ENCODE measurements at places on chromosomes 1 and 21.

DNA sequence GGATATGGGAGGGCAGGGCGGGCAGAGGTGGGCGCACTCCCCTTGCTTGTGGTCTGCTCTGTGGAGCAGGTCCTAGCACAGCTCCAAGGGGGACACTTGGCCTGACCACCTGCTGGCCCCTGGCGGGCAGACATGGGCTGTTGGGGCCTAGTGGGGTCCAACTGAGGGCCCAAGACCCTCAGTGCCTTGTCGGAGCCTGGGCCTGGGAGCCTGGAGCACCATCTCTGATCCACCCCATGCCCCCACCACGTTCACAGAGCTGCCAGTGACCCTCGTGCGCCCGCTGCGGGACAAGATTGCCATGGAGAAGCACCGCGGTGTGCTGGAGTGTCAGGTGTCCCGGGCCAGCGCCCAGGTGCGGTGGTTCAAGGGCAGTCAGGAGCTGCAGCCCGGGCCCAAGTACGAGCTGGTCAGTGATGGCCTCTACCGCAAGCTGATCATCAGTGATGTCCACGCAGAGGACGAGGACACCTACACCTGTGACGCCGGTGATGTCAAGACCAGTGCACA is 70.6 kb downstream of the OBSCN start:
- DNase-seq, result no peak

GRCh38 chr1:53592521-53592982 is 133.4 kb downstream of the DMRTB1 start:
- no peak for DNase-seq

- DNase-seq, result no peak
Observed at GRCh38 chr1:222181191-222181590, 366.7 kb downstream of the HHIPL2 start.

- peak; percentile 71 for DNase-seq
Observed at GRCh38 chr1:70071601-70072000, 133.8 kb downstream of the LRRC40 start.

DNA sequence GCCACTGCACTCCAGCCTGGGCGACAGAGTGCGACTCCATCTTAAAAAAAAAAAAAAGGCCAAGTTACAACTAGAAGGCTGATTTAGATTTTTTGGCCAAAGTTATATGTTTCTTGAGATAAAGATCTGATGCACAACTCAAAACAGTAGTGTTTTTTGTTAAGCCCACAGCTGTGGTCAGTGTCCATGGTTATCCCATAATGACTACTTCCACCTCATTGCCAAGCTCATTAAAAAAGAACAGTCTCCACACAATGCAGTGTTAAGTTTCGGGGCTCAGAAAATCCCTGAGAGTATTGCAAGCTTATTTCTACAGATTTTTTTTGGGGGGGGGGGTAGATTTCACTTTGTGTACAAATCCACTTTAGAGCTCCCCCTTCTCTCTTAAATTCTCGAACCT is 120.5 kb downstream of the RUNX1 start:
- DNase-seq, result no peak

- DNase-seq, result no peak
Observed at GRCh38 chr1:239044829-239045228, 341.5 kb upstream of the CHRM3 start.

- DNase-seq, result no peak
Observed at GRCh38 chr1:201594575-201595245, 55.8 kb downstream of the NAV1 start.

DNA sequence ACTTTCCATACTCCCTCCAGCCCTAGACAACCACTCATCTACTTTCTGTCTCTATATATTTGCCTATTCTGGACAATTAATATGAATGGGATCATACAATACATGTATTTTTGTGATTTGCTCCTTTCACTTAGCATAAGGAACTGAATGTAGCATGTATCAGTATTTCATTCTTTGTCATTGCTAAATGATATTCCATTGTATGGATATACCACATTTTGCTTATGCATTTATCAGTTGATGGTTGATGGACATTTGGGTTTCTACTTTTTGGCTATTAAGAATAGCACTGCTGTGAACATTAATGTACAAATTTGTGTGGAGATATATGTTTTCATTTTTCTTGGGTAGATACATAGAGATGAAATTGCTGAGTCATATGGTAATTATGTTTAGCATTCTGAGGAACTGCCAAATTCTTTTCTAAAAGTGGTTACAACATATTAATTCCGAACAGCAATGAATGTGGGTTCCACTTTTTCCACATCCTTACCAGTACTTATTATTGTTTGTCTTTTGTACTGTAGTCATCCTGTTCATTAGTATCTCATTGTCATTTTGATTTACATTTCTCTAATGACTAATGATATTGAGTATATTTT is 121.0 kb downstream of the LRRC40 start:
- no peak for DNase-seq

- DNase-seq, result no peak
Observed at GRCh38 chr1:192265516-192266173, 51.1 kb upstream of the RGS21 start.

DNA sequence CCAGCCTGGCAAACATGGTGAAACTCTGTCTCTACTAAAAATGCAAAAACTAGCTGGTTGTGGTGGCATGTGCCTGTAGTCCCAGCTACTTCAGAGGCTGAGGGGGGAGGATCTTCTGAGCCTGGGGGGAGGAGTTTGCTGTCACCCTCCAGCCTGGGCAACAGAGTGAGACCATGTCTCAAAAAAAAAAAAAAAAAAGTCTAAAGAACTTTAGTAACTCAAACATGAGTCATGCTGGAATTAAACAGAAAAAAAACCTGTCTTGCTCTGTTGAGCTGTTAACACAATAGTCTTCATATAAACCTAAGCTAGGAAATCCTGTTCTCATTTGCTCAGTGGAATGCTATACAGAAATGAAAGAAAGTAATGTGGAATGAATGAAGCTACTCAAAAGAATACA is 16.7 kb upstream of the DISP1 start:
- peak; percentile 27 for DNase-seq

GRCh38 chr1:200975458-200975857 is 48.1 kb downstream of the KIF21B start:
- DNase-seq, result no peak

- DNase-seq, result no peak
Observed at GRCh38 chr1:167185974-167186657, 34.6 kb upstream of the POU2F1 start.

DNA sequence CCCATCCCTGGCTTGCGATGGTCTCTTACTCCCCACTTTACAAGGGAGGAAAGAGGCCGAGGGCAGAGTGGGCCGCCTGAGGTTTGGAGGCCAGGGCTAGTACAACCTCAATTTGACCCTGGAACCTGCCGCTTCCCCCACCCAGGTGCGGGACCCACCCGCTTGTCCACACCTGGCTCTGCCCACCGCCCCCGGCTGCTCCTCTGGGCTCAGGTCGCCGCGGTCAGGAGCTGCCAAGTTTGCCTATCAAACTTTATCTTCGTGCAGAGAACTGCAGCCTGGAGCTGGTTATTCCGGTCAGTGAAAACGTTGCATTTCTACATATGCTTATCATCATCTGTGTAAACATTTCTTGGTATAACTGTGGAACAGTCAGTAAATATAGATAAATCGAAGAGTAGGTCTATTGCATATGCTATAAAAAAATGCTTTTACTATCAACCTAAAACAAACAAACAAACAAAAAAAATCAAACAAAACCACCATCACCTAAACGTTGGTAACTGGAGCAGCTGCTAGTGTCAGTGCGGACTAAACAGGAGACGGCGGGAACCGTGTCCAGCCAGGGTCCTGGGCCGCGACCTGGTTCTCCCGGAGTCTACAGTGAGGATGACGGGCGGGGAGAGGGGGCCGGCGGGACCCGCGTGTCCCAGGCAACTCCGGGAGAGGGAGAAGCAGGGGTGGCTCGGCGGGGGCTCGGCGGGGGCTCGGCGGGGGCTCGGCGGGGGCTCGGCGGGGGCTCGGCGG is 906 bp upstream of the ADARB1 start:
- DNase-seq, result no peak

GRCh38 chr1:203468326-203468725 is 7.3 kb upstream of the PRELP start:
- DNase-seq, result no peak

DNA sequence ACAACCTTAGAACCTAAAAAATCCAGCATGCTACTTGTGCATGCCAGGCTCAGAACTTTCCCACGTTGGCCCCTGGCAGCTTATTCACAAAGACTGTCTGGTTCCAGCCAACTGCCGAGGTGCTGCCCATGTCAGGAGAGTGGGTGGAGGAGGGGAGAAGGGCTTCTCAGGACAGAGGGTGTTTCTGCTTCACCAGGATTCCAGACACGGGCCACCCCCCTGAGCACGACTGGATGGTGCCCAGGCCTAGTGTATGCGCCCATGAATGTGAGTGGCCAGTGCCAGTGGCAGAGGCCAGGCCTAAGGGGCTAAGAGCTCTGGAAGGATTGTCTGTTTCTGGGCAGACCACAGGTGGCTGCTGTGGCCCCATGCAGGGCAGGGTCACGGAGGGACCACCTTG is 148.2 kb upstream of the COL6A1 start:
- DNase-seq, result no peak

- DNase-seq, result no peak
Observed at GRCh38 chr21:44484498-44485253, 29.4 kb downstream of the LRRC3 start.

DNA sequence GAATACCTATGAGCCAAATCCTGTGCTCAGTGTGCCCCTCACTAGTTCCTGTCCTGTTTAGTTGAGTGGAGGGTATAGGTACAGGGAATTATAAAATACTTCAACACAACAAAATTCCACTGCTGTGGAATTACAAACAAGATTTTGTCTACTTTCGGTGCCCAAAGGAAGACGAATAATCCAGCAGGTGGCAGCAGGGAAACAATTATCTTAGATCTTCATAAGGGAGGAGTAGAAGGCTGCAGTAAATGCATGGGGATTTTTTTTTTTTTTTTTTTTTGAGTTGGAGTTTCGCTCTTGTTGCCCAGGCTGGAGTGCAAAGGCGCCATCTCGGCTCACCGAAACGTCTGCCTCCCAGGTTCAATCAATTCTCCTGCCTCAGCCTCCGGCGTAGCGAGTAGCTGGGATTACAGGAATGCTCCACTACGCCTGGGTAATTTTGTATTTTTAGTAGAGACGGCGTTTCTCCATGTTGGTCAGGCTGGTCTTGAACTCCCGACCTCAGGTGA is 2.0 kb upstream of the PIP5K1A start:
- DNase-seq, result peak; percentile 83

GRCh38 chr1:162568802-162569201 is 7.3 kb downstream of the UAP1 start:
- no peak for DNase-seq

GRCh38 chr1:98028800-98029199 is 108.0 kb upstream of the DPYD start:
- no peak for DNase-seq

DNA sequence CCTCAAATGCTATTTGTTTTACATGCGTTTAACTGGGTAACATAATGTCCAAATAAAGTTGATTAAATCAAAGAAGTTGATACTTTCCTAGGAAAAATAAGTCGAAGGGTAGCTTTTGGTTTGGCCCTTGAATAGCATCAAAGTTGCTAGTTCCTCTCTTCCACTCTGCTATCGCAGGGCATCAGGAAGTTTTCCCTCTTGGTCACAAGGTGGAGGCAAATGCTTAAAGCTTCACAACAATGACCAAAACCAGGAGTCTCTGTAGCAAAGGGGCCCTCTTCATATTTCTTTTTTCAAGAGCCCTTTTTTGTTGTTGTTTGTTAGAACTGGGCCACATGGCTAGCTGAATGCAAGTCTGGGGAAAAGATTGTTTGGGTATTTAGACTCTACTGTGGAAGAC is 668.4 kb downstream of the KCNT2 start:
- DNase-seq, result no peak

DNA sequence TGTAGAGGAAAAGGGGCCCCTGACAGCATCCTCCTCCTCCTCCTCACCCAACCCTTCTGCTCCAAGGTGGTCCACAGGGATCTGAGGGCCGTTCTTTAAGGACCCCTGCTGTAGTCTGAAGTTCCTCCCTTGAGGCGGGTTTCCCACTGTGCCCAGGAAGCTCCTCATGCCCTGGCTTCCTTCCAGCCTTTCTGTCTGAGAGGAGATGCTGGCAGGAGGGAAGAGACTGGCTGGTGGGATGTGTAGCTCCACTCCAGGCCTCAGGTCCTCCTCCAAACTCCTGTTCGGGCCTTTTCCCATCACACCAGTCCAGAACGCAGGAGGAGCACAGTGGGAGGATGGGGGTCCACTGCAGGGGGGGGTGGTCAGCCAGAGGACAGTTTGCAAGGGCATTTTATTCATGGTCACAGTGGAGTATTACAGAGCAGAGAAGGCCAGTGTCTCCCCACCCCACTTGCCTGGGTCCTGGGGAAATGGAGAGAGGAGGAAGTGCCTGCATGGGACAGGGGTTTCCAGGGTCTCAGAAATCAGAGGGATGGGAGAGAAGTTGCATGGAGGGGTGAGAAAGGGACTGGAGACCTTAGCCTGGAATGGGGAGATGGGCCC is 7.8 kb downstream of the ETV3L start:
- no peak for DNase-seq

GRCh38 chr1:235105051-235106043 is 23.3 kb downstream of the TOMM20 start:
- DNase-seq, result no peak

- no peak for DNase-seq
Observed at GRCh38 chr1:97352936-97353382, 567.9 kb downstream of the DPYD start.

- no peak for DNase-seq
Observed at GRCh38 chr1:12285496-12286143, 55.8 kb downstream of the VPS13D start.

DNA sequence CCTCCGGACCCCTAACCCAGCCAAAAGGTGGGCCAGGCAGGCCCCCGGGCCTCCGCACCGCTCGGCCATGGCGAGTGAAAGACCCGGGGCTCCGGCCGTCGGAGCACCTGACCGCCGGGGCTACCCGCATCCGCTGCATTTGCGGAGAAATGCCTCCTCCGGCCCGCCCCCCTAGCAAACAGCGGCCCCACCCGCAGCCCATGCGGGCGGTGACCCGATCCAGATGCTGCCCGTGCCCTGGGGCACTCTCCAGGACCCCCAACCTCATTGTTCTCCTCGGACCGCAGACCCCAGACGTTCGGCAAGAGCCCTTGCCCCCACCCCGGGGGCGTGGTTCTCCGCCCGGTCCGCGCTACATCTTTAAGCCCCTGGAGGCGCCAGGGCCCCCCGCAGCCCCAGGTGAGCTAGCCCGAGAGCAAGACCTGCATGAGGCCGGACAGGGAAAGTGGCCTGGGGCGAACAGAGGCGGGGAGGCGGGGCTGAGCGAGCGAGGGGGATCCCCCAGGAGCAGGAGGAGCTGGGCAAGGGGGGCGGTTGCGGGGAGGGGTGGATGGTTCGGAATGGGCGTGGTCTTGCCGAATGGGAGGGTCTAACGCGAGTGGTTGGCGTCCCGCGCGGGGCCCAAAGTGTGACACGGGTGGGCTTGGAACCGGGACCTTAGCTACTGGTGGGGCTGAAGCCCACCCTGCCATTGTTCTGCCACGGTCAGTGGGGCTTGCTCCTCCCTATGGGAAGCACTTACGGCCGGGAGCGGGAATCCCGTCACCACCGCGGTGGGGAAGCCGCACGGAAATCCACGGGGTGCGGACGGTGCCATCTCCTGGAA is 6.3 kb upstream of the CRYBG2 start:
- no peak for DNase-seq

- no peak for DNase-seq
Observed at GRCh38 chr1:230240446-230241086, 173.5 kb downstream of the GALNT2 start.

GRCh38 chr1:77044133-77044849 is 174.9 kb downstream of the PIGK start:
- DNase-seq, result no peak

Data from stromal cell of bone marrow (primary cell).